Pancreas (tissue), 10 donors: ENCODE measurements at places on chromosomes 6 and 20.

DNA sequence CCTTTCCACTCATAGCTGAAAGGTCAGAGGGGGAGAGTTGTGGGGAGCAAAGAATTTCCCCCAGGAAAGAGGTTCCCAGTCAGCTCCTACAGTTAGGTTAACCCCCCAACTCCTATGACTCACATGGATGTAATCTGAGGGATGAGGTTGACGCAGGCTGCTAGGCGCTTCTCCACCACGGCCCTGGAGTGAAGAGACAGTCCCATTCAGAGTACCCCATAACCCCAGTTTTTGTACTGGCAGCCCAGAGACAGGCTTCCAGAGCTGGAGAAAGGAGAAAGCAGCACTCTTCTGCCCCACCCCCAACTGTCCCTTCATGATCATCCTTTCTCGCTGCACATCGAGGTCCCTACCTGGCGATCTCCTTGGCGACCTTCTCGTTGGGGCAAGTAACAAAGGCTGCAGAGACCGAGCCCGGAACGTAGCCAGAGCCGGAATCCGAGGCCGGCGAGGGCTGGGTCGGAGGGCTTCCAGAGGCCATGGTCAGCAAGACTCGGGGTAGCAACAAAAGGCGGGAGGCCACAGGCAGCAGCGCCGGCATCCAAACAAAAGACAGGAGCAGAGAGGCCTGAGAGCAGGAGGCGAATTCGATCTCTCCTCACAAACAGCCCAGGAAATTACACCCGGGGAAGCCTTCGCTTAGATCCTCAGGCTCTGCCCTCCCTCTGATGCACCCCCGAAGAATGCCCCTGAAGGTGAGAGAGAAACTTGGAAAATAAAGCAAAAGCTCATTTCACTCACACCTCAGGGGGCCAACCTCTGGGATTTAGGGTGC is 592 bp downstream of the CUTA start:
- no peaks in the 10 kb centered on the region for H3K4me1 ChIP-seq
- no peaks in the 10 kb centered on the region for H3K27me3 ChIP-seq
- H3K27ac ChIP-seq: peak overlapping the region; percentile 72
- DNase-seq: no peak
- H3K36me3 ChIP-seq: no peaks in the 10 kb centered on the region

GRCh38 chr6:127550403-127550802 is 26.6 kb upstream of the C6orf58 start:
- peaks cover 5% of the 10 kb centered on the region for H3K4me1 ChIP-seq
- DNase-seq: no peak
- H3K4me3 ChIP-seq: no peak overlapping the region
- H3K27ac ChIP-seq: no peak overlapping the region
- H3K27me3 ChIP-seq: no peaks in the 10 kb centered on the region

GRCh38 chr20:25466846-25467245 is 59.4 kb downstream of the GINS1 start:
- H3K4me3 ChIP-seq: no peak overlapping the region
- H3K27ac ChIP-seq: no peak overlapping the region
- no peaks in the 10 kb centered on the region for H3K27me3 ChIP-seq
- no peaks in the 10 kb centered on the region for H3K36me3 ChIP-seq
- DNase-seq: no peak

- no peaks in the 10 kb centered on the region for H3K4me1 ChIP-seq
- no peaks in the 10 kb centered on the region for H3K27me3 ChIP-seq
- no peaks in the 10 kb centered on the region for H3K36me3 ChIP-seq
- H3K27ac ChIP-seq: no peak overlapping the region
- no peak overlapping the region for H3K4me3 ChIP-seq
Measured at GRCh38 chr6:162099685-162100084, 627.9 kb downstream of the PRKN start.

GRCh38 chr6:105113422-105113821 is 66.4 kb downstream of the POPDC3 start:
- H3K36me3 ChIP-seq: no peaks in the 10 kb centered on the region
- DNase-seq: no peak
- H3K27ac ChIP-seq: no peak overlapping the region
- no peak overlapping the region for H3K4me3 ChIP-seq
- H3K27me3 ChIP-seq: no peaks in the 10 kb centered on the region
- no peaks in the 10 kb centered on the region for H3K4me1 ChIP-seq

GRCh38 chr6:38901802-38902522 is 146.6 kb upstream of the GLP1R start:
- no peaks in the 10 kb centered on the region for H3K36me3 ChIP-seq
- no peak overlapping the region for H3K4me3 ChIP-seq
- DNase-seq: no peak
- no peak overlapping the region for H3K27ac ChIP-seq

DNA sequence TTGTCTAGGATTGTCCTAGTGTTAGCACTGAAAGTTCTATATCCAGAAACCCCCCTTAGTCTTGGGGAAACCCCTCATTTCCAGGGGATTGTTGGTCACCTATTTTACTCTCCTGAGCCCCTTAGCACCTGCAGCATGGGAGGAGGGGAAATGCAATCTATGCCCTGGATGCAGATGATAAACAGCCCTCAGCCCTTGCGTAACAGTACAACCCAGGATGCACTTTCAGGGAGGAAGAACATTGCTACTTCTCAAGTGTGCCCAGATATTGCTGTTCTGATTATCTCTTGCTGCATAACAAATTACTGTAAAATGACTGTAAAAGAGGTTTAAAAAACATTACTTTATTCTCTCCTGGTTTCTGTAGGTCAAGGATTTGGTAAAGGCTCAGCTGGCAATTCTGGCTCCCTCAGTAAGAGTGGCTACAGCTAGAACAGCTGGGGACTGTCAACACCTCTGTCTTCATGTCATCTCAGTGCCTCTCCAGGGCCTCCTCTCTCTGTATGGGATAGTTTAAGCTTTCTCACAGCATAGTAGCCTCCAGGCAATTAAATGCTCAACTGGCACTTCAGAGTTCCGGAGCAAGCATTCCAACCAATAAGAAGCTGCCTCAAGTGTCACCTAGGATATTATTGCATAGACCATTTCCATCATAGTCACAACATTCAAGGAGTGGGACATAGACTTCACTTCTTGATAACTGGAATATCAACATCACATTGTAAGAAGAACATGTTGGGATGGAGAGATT is 117.8 kb upstream of the FOXO3 start:
- no peak overlapping the region for H3K4me3 ChIP-seq
- no peak for DNase-seq
- H3K27ac ChIP-seq: no peak overlapping the region
- no peaks in the 10 kb centered on the region for H3K4me1 ChIP-seq
